ENCODE measurements at places on chromosomes 7 and 10.

GRCh38 chr10:91073286-91073979 is 147.0 kb upstream of the PCGF5 start:
- no peak for DNase-seq

DNA sequence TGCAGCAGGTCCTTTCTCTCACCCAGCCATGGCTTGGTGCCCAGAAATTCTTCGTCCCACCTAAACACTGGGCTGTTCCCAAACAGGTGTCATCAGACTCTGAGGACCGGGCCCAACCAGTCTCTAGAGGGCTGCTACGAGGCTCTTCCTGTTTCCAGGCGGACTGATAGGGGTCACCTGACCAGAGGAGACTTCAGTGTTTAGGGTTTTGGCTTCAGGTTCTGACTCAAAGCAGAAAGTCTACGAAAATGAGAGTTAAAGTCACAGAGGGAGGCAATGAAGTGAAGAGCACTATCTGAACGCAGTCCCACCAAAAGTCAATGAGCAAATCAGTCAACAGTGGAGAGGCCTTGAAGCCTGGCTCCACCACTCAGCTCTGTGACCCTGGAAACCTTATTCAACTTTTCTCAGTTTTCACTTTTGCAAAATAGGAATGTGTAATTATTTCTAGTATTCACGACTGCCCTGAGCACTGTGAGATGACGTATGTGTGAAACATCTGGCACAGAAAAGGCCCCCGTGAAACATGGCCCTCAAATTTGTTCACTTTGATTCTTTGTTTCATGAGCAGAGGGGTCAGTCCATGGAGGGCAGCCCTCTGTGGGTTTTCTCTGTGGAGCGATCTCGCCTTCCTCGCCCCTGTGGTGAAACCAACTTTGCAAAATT is 189.9 kb upstream of the PDE1C start:
- no peak for DNase-seq

GRCh38 chr10:62426600-62426999 is 52.4 kb downstream of the ZNF365 start:
- no peak for DNase-seq

DNA sequence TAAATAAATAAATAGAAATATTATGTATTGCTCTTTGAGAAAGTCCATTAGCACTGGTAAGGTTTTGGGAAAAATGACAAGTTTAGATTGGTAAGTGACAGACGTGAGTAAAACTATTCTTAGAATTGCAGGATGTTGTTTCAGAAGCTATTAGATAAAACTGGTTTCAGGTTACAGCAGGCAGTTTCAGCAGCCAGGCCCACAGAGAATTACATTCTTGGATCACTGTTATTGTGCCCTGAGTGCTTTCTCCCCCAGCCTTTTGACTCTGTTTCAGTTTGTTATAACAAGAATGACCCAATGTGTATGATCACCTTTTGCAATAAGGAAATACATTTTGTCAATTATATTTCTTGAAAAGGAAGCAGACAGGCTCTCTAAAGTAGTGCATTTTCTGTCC is 86.5 kb downstream of the DKK1 start:
- no peak for DNase-seq

- no peak for DNase-seq
Observed at GRCh38 chr10:48411510-48411909, 105.0 kb downstream of the MAPK8 start.

DNA sequence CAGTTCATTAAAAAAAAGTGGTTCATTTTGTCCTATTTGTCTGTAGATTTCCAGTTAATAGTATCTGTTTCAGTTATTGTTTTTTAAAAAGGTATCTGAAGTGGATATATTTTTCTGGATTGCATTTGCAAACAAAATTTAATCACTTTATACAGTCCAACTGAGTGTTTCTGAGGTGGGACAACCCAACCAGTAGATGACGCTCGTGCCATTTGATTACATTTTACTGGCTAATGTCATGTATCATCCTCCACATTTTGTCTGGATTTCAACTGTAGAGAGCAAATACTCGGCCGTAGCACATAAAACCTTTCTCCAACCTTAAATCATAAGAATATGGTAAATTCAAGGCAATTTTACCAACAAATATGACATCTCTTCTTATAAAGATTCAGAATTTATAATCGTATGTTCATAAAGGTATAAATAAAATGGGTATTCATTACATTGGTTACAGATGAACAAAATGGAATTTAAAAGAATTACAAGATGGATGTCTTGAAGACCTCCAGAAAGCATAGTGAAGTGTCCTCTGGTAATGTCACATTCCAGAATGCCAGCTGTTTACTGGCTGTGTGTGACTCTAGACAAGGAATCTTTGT is 789.0 kb downstream of the PHTF2 start:
- no peak for DNase-seq

- DNase-seq = no peak
Observed at GRCh38 chr10:67783606-67784294, 54.2 kb downstream of the DNAJC12 start.

- DNase-seq = no peak
Observed at GRCh38 chr10:18606051-18606695, 45.2 kb downstream of the NSUN6 start.

DNA sequence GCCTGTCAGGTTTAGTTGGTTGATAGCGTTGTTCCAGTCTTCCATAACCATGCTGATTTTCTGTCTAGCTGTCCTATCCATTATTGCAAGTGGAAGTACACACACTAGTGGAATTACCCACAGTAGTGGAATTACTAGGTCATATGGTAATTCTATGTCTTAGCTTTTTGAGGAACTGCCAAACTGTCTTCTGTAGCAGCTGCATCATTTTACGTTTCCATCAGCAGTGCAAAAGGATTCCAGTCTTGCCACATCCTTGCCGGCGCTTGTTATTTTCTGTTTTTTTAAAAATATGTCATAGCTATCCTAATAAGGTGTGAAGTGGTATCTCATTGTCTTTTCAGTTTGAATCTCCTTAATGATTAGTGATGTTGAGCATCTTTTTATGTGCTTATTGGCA is 17.2 kb upstream of the RHBDD2 start:
- DNase-seq = no peak

DNA sequence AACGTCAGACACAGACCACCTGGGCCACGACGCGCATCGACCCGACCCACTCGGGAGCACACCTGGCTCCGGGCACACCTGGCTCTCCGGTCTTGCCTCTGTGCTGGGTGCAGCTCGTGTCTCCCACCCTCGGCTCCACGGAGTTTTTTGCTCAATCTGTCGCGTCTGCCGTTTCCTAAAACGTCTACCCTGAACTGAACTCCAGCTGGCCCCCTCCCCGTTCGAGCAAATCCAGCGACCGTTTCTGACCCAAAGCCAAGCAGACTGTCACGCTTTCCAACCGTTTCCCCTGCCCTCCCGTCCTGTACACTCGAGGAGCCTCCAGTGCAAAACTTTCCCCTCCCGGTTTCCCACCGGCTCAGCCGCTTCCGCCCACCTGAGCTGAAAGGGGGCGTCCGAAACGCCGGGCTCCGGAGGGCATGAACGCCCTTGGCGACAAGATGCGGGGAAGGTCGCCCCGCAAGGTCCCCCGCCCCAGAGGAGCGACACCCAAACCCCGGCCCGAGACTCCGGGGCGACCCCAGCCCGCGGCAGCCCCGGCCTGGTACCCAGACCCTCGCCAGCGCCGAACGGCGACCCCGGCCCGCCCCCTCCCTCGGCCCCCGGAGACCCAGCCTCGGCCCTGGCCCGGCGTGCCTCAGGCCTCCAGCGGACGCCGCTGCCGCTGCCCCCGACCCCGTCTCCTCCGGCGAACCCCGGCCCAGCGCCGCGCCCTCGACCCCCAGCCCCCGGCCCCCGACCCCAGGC is 557 bp downstream of the CYTH3 start:
- no peak for DNase-seq

DNA sequence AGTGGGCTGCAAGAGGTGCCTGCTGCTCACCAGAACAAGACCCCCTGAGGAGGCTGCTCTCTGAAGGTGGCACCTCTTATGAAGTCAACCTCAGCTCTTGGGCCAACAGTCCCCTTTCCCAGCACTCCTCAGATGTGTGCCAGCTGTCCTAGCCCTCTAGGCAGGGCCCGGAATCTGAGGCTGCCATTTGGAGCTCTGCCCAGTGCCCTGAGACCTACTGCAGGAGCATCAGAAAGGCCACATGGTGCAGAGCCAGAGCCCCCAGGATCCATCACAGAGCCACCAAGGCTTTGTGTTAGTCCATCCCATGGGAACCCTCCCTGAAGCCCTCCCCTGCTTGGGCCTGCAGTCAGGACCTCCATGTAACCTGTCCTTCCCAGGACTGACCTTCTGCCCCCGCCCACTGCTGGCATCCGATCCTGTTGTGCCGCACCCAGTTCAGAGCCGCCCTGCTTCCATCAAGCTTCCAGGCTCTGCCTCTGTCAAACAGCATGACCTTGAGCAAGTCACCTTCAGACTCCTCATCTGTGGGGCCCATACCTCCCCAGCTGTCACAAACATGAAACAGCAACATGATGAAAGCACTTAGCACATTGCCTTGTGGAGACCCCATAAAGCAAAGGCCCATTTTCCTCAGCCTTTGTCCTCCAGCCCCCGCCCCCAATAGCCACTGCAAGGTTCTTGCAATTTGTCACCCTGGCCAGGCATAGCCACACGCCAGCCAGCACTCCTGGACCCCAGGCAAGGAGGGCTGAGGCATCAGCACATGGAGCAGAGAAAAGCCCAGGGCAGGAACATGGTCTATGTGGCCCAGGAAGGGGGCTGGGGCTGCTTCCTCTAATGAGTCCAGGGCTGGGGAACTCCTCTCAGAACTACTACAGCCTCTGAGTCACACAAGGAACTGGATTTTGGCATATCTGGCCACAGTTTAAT is 51.7 kb downstream of the GRID1 start:
- DNase-seq = no peak

- no peak for DNase-seq
Observed at GRCh38 chr10:50512743-50513416, 110.9 kb downstream of the SGMS1 start.

DNA sequence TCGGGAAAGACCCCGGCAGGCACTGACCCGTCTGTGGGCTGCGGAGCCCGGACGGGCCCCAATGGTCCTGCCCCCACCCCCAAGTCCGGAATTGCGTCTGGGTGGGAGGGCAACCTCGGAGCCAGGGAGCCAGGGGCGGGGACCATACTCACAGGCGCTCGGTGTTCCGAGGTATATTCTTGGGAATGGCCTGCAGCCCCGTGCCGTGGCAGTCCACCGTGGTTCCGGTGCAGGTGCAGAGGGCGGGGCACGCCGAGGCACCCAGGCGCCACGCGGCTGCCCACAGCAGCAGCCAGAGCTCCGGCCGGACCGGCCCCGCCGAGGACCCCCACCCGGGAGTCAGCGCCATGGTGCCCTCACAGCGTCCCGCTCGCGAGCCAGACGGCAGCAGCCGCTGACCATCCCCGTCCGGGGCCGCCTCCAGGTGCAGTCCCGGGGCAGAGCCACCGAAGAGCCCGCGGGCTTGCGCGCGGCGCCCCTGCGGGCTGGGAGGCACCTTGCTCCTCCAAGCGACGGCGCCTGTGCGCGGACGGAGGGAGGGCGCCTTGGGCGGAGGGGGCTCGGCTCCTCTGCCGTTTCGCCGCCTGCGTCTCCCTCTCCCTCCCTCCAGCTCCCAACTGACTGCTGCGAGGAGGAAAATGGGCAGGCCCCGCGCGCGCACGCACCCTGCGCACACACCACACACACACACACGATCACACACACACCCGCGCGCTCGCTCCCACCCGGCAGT is at the start of gene SLIT1:
Gene SLIT1, minus strand, starts transcription at position 634 of the 733 bp plus-strand sequence. Its CDS starts 285 bp downstream, at position 349.
- no peak for DNase-seq

DNA sequence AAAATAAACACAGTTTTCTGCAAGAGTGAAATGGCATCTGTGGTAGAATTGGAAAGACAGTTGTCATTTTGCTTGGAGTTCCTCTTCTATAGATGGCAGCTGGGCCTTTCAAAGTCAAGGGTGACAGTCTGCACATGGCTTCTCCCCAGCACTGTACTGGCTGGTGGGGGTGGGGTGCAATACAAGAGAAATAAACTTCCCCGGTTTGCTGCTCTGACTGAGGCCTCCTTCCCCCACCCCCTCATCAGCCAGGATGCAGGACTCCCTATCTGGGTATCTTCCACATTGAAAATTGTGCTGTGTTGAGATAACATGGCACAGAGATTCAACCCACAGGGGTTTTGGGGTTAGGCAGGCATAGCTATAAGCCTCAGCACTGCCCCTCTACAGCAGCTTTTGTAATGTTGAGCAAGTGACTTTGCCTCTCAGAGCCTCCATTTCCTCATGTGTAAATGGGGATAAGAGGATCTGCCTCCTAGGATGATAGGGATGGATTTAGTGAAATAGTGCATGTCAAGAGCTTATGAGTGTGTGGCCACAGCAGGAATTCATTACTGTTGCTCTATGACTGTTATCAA is 85.8 kb upstream of the WDR11 start:
- DNase-seq = no peak

- no peak for DNase-seq
Observed at GRCh38 chr10:61028861-61029361, 84.9 kb upstream of the RHOBTB1 start.

GRCh38 chr10:44258019-44258418 is 126.9 kb downstream of the CXCL12 start:
- no peak for DNase-seq

- no peak for DNase-seq
Observed at GRCh38 chr10:47378606-47379444, 5.3 kb downstream of the ZNF488 start.

DNA sequence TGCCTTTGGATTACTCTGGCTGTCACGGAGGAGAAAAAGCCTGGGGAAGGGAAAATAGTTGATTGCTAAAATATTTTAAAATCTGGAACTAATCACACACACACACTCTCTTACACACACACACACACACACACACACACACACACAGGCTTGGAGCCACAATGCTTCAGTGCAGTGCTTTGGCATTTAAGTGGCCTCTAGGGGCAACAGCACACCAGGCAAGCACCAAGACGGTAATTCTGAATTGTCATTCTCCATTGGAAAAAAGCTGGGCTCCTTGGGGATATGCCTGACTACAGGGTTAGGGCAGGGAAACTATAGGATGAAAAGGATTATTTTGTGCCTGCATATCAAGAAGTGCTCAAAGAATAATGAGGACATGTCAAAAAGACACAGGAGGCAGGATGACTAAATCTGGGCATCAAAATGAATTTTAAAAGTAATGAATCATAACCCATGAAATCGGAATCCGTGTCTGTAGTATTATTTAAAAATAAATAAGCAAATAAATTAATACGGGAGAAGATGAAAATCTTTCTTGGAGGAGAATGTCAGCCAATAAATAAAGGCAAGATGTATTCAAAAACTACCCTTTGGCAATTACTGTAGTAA is 30.4 kb upstream of the DDC start:
- no peak for DNase-seq

DNA sequence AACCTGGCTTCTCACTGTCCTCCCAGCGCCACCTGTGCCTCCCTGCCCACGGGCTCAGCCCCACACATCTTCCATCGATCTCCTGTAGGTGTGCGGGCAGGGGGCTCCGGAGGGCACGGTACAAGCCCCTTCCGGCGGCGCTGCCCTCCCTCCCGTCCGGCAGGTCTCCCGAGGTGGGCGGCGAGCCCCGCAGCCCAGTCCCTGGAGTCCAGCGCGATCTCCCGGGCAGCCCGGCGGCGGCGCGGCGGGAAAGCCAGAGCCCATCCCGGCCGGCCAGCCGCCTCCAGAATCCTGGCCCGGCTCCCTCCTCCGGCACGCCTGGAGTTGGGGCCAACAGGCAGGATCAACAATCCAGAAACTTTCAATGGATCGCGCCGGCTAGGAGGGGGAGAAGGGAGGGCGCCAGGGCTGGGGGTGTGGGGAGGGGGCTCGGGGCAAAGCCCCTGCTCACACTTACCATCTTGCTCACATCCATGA is 100.1 kb downstream of the HIP1 start:
- DNase-seq = no peak

Measured in stimulated activated CD4-positive, alpha-beta T cell treated with anti-CD3 and anti-CD28 coated beads, Interleukin-12 subunit alpha, Interleukin-12 subunit beta, amount 100 ng/mL, for 24 hours (primary cell).